AG09319 (cell line): ENCODE measurements at places on chromosomes 4 and X.

- DNase-seq, result no peak
These were observed 13.6 kb upstream of the SEPTIN6 start for GRCh38 chrX:119706616-119707015.

DNA sequence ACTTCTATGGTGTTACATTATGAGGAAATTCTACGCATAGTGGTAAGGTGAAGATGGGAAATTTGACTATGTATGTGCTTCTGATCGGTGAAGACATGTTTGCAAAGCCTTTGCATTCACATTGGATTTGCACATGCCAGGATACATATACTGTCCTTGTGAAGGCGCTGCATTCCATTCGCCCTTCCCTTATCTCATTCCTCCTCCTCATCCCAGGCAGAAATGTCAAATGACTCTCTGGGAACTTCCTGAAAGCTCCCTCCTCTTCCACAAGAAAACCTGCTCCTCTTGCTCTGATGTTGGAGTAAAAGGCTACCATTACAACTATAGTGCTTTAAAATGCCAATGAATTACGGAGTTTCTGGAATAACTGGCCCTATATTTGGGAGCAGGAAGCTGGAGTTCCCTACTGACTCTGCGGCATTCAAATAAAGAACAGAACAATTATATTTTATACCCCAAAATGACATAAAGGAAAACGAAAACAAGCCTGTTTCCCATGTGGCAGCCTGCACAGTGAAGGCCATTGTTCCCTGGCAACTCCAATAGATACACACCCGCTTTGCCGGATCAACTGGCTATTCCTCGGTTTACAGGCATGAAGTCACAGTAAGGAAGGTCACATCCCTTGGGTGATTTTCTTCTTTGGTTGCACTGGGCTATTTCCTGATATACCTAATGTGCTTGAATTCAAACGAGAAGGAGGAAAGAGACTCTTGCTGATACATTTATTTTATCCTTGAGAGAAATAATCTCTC lies 84.5 kb downstream of the AREG start:
- no peak for DNase-seq

DNA sequence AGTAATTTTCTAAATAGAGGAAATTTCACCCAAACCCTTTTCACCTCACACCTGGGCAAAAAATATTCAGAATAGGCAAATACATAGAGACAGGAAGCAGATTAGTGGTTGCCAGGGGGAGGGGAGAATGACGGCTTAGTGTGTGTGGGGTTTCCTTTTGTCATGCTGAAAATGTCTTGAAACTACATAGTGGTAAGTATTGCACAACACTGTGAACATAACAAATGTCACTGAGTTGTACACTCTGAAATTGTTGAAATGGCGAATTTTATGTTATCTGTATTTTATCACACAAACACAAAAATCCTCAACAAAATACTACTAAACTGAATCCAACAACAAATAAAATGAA lies 60.7 kb upstream of the PLAC1 start:
- no peak for DNase-seq

GRCh38 chrX:106894978-106895452 lies 8.1 kb downstream of the RIPPLY1 start:
- DNase-seq, result no peak

GRCh38 chr4:20255251-20255586 lies 3.5 kb downstream of the SLIT2 start:
- no peak for DNase-seq

GRCh38 chrX:24498975-24499374 lies 33.9 kb downstream of the PDK3 start:
- no peak for DNase-seq

DNA sequence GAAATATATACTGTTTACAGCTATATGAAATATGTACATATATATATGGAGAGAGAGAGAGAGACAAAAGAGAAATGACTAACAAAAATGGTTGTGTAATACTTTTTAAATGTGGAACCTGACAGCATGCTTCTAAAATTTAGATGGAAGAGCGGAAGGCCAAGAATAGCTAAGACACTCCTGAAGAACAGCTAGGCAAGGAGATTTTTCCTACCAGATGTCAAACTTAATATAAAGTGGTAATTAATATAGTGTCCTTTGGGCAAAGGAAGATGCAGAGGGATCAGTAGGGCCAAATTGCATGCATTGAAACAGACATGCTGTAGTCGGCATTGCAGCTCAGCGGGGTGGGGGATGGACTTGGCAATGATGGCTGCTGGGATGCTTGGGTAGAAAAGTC lies 45.2 kb downstream of the ADD1 start:
- DNase-seq, result no peak

GRCh38 chr4:25477221-25477620 lies 100.2 kb downstream of the ANAPC4 start:
- DNase-seq, result no peak

GRCh38 chr4:24174602-24175001 lies 284.8 kb upstream of the PPARGC1A start:
- DNase-seq, result no peak

- peak; percentile 78 for DNase-seq
These were observed at the start of gene PABPC5 for GRCh38 chrX:91434351-91435168. Gene PABPC5, plus strand, starts transcription at chrX:91434839. Its CDS starts 739 bp downstream, at chrX:91435578.

GRCh38 chr4:100632163-100632562 lies 114.3 kb upstream of the EMCN start:
- no peak for DNase-seq

- no peak for DNase-seq
These were observed 91.2 kb downstream of the LPAR4 start for GRCh38 chrX:78838709-78839108.

- DNase-seq, result no peak
These were observed 11.8 kb upstream of the SH3RF1 start for GRCh38 chr4:169282429-169283113.

DNA sequence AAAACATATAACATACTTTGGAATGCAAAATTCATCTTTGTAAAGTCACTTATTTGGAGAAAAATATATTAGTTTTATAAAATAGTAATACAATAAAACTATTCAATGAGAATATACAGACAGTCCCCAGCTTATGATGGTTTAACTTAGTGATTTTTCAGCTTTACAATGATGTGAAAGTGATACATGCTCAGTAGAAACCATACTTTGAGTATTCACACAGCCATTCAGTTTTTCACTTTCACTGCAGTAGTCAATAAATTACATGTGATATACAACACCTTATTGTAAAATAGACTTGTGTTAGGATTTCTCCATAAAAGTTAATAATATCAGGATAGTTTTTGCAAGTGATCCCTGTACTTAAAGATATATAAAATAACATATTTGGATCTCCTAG lies 436.0 kb downstream of the CENPC start:
- DNase-seq, result no peak

DNA sequence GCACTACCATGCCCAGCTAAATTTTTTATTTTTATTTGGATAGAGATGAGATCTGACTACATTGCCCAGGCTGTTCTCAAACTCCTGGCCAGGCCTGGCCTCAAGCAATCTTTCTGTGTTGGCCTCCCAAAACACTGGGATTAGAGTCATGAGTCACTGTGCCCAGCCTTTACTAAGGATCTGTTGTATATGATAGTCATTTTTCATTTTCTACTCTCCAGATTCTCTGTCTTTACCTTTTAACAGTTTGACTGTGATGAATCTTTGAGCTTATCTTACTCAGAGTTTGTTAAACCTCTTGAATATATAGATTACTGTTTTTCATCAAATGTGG lies 161.8 kb downstream of the FNIP2 start:
- no peak for DNase-seq

- no peak for DNase-seq
These were observed 3.1 kb upstream of the PPP2R2C start for GRCh38 chr4:6475492-6476020.

GRCh38 chr4:154406018-154406795 lies 85.4 kb downstream of the DCHS2 start:
- DNase-seq, result no peak

DNA sequence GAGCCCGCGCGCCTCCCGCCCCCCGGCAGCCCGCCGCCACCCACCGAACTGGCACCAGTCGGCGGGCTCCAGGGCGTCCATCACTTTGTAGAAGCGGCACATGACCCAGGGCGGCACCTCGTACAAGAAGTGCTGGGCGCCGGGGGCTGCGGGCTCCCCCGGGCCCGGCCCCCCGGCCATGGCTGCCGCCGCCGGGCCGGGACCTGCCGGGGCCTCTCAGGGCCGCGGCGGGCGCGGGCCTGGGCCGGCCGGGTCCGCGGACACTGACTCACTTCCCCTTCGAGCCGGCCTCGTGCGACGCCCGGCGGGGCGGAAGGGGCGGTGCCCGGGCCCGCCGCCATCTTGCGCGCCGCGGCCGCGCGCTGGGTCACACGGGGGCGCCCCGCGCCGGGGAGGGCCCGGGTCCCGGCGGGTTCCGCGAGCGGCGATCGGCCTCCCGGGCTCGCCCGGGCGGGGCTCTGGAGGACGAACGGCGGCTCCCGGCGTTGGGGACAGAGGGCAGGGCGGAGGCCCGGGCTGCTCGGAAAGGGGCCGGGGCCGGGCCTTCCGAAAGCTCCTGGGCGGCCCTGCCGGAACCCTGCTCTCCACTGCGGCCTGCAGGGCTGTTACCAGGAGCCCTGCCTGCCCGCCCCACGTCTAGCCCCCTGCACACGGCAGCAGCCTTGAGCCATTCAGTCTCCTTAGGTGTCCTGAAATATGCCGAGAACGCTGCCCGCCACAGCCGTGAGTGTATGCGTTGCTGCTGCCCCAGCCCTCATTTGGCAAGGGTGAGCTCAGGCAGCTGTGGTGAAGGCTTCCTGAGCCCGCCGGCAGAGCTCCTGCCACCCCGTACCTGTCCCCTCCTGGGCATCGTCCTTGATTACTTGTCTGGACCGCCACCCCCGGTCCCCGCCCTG lies at the start of gene IRAK1:
IRAK1 (minus strand) TSS at position 270 of the 896 bp plus-strand sequence; CDS start at position 180, 90 bp downstream.
- no peak for DNase-seq

- DNase-seq, result no peak
These were observed 1.6 kb upstream of the LRAT start for GRCh38 chr4:154741922-154742850.

- DNase-seq, result peak; percentile 57
These were observed 101.4 kb downstream of the FIP1L1 start for GRCh38 chr4:53478671-53479456.
